ENCODE measurements at places on chromosomes 1 and 21.

DNA sequence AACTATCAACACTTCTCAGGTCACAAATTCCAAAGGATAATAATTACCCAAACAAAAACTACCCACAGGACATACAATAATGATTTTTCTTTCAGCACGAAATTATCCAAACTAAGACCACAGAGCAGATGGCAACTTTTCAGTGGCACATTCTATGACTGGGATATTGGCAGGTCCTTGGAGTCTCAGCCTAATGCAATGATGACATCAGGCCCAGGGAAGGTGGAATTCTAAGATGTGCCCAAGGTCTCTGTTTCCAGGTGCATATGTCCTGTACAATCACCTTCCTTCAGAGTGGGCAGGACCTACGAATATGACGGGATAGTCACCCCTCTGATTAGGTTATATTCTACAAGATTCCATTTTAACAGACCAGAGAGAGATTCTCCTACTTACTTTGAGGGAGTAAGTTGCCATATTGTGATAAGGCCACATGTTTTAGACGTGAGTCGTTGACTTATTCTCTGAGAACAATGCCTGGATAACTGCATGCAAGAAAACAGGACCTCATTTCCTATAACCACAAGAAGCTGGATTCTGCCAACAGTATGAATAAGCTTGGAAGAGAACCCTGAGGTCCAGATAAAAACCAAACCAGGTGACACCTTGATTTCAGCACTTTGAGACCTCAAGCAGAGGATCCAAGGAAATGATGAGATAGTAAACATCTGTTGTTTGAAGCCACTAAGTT, 69.9 kb downstream of the ZC3H11B start:
- no peak for DNase-seq

DNA sequence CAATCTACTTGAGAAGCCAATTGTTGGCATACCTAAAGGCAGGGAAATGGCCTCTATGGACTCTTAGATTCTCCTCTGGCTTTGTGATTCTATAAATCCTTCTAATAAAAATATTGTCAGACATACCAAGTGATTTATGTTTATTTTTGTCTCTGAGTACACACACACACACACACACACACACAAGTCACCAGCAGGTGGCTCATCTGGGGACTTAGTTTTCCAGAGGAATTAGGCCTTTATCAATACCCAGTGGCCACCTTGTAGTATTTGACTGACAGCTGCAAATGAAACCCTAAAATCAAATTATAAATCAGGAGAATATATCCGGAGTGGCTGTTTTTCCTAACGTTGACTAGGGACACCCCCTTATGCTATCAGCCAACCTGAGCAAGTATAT, 258.5 kb downstream of the BRINP2 start:
- DNase-seq = no peak

- DNase-seq = no peak
Observed at GRCh38 chr1:237736372-237737029, 154.2 kb downstream of the ZP4 start.

- DNase-seq = no peak
Observed at GRCh38 chr1:198119906-198120305, 36.9 kb upstream of the NEK7 start.

- no peak for DNase-seq
Observed at GRCh38 chr1:214476229-214476985, 75.0 kb downstream of the PTPN14 start.

DNA sequence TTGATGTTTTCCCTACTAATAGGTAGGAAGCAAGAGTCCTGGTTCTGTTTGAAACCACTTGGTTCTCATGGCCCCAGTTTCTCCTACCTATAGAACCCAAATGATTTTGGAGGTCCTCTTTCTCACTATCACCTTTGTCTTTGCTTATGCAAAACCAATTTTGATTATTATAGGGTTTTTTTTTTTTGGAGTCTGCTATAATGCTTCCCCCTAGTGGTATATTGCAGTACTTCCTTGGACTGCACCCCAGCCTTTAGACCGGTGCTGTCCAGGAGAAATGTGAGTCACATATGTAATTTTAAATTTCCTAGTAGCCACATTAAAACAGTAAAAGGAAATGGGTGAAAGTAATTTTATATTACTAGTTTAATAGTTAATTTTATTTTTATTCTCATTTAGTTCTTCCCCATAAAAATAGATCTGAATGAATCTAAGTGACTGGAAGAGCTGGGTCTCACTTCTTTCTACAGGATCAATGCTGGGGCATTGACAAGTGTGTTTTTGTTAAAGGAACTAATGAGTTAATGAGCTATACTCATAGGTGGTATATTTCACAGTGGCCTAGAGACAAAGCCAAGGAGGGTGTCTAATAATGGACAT, 10.6 kb downstream of the FCMR start:
- peak; percentile 19 for DNase-seq

Data from midbrain (tissue), 1 donor.